Mesothelial cell of epicardium (in vitro differentiated cells): ENCODE measurements at places on chromosomes 16 and 17.

DNA sequence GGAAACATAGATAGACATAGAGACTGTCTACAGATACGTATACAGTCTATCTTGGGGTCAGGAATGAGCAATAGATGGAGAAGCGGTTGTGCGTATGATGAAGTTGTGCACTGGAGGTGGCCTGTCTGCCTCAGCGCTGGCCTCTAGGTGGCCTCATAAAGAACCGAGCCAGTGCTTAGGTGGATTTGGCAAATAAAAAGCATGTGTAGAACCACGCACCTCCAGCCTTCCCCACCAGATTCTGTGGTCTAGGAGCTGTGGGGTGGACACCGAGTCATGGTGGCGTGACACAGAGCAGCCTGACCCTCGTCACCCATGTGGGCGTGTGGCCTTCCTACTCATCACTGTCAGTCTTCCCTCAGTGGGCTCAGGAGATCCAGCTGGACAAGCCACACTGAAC is 34.0 kb downstream of the PGS1 start:
- DNase-seq = no peak

DNA sequence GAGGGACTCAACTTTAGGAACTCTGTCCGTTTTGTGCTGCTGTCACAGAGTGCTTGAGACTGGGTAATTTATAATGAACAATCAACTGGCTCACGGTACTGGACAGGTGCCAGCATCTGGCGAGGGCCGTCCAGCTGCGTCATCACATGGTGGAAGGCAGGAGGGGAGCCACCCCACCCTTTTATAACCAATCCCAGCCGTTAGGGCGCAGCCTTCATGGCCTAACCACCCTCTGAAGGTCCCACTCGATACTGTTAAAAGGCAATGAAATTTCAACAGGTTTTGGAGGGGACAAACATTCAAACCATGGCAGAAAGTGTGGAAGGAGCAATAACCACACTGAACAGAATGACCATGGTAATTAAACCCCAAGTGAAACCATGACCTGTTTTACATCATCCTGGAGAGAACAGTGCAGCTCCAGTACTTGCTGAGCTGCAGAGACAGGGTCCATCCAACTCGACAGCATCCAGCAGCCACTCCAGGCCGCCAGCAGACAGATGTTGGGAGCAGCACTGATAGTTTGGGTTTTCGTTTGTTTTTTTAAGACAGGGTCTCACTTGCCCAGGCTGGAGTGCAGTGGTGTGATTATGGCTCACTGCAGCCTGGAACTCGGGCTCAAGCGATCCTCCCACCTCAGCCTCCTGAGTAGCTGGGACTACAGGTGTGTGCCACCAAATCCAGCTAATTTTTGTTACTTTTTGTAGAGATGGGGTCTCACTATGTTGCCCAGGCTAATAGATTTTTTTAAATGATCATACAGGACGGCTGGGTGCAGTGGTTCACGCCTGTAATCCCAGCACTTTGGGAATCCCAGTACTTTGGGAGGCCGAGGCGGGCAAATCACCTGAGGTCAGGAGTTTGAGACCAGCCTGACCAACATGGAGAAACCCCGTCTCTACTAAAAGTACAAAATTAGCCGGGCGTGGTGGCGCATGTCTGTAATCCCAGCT is 11.0 kb downstream of the CHMP6 start:
- no peak for DNase-seq

DNA sequence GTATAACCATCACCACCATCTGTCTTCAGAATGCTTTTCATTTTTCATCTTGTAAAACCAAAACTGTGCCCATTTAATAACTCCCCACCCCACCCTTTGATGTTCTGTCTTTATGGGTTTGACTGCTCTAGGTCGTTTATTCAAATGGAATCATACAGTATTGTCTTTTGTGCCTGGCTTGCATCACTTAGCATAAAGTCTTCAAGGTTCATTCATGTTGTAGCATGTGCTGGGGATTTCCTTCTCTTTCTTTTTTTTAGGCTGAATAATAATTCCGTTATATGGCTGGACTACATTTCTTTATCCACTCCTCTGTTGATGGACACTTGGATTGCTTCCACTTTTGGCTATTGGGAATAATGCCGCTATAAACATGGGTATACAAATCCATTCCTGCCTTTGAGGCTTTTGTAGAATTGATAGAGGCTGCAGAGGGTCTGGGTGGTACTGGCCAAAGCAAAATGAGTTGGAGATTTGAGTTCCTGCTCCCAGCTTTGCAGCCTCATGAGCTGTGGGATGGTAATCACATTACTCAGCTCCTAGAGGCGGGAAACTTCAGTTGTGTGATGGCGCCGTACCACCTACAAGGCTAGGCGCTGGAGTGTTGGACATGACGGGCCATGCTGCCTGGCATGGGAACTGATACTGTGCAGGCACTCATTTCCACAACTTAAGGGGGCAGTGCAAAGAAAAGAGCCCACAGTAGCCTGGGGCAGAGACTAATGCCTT is 64.8 kb downstream of the CLEC16A start:
- DNase-seq = no peak

DNA sequence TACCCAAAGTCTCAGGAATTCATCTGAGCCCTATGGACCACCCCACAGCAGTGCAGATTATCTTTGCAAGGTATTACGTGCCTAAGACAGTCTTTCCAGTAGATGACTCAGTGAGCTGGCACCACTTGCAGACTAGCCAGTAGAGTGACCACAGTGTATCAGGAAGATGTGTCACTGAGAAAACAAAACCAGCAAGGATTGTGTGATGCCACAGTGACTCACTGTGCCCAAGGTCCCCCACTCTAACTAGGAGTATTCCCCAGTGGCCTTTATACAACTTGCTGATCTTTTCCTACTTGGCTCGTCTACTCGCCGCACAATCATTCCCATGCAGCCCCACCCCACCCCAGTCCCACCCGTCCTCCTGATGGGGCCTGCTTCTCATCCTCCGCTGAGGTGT is 26.8 kb upstream of the PRKCA start:
- no peak for DNase-seq

GRCh38 chr17:59001158-59001814 is 105.4 kb downstream of the TRIM37 start:
- DNase-seq = no peak

DNA sequence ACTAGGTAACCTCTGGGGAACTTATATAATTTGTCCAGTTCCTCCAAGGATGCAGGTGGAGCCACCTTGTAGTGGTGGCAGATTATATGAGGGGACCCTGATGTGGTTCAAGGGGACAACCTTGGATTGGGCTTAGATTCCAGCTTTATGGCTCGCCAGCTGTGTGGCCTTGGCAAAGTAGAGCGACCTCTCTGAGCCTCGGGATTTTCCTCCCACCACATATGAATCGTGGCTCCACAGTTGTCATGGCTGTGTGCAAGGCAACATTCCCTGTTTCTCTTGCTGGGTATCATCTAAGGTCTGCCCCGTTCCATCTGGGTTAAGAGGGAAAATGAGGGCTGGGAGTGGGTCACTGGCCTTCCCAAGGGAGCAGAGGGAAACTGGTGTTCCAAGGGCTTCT is 104.6 kb downstream of the RAB11FIP4 start:
- no peak for DNase-seq

GRCh38 chr16:48165961-48166578 is 10.3 kb upstream of the ABCC12 start:
- DNase-seq = no peak

DNA sequence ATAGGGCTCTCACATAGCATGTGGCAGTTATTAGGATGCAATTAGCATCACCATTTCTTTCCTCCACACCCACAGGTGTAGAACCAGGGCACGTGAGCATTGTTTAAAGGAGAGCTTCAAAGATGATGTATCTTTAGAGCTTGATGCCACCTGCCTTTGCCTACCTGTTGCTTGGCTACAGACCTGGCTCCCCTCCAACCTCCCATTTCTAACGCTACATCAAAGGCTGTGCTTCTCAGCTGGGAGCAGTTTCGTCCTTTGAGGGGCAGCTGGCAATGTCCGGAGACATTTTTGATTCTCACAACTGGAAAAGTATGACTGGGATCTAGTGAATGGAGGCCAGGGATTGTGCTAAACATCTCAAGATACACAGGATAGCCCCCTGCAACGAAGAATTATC is 78.5 kb upstream of the CLEC3A start:
- DNase-seq = no peak

- no peak for DNase-seq
Measured at GRCh38 chr16:79137426-79137939, 463.1 kb downstream of the MAF start.

DNA sequence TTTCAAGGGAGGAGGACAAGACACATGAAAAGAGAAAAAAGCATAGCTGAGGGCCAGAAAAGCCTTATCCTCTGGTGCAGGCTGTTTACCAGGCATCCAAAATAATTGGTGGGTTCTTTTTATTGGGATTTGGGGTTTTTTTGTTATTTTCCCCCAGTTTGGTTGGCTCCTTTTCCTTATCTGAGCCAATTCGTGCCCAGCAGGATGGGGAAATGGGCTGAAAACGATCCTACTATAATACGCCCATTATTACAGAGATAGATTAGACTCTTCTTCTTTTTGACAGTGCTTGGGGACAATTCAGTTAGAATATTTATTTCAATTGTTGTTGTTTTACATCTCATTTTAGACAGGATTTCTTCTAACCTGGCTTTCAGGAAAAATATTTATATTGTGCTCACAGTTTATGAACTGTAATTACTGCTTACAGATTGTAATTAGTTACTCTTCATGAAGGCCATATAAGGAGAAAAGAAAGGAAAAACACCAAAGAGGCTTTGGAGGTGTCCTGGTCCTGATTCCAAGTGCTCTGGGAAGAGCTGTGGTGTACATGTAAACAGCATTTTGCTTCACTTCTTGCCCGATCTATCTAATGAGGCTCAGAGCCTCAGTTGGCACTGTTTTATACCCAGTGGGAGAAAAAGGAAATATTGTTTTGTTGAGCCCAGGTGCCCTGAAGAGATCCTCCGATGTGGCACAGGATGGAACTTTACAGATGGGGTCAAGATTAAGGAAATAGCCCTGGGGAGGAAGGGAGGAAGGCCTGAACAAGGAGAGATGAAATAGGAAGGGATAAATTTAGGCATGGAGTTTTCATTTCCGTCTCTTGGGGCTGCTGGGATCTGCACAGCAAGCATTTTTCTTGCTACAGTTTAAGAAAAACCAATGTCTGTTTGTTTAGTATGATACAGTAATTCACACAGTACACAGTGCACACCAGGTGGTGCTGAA is 611 bp upstream of the ANKRD40 start:
- no peak for DNase-seq

DNA sequence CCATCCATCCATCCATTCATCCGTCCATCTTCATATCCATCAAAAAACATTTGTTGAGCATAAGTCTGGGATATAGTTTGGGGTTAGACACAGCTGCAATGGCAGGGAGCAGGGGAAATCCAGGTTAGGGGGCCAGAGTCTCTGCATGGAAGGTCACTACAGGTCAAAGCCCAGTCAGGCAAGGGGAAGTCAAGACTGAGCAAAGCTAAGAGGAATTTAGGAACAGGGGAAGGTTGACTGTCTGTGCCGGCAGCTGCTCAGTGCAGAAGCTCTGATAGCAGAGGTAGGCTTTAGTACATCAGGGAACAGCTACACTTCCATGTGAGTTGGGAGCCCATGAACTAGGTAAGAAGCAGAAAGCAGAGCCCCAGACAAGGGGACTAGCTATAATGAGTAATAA is 68.1 kb downstream of the IRF8 start:
- no peak for DNase-seq

- DNase-seq = no peak
Measured at GRCh38 chr17:28983286-28984230, 22.3 kb downstream of the SEZ6 start.

DNA sequence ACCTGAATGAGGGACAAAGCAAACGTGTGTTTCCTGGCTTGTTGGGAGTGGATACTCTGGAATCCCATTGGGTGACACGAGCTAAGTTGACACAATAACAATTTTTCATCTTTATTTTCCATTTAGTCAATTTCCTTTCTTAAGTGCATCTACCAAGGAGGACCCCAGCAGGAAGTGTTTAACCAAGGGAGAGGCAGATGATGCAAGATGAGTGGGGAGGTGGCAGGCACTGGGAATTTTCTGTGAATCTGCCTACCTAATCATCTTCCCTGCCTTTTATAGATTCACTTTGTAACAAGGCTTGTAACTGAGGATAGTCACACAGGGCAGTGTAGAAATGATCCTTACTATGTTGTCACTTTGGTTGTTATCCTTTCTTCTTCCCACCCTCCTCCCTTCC is 317.7 kb upstream of the HSBP1 start:
- DNase-seq = no peak

DNA sequence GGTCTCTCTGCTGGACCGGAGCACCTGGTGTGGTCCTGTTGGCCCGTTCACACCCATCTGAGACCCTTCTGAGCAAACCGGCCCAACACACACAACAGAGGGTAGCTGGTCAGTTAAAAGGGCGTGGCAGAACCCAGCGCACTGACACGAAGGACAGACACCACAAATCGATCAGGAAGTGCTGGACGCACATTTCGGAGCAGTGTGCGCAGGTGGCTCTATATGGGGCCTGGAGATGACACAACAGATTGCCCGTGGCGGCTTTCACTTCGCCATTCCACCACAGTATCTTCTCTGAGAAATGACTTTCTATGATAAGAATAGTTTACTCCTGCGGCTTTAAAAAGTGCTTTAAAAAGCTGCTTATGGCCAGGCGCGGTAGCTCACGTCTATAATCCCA is 12.5 kb downstream of the CCDC57 start:
- DNase-seq = no peak

DNA sequence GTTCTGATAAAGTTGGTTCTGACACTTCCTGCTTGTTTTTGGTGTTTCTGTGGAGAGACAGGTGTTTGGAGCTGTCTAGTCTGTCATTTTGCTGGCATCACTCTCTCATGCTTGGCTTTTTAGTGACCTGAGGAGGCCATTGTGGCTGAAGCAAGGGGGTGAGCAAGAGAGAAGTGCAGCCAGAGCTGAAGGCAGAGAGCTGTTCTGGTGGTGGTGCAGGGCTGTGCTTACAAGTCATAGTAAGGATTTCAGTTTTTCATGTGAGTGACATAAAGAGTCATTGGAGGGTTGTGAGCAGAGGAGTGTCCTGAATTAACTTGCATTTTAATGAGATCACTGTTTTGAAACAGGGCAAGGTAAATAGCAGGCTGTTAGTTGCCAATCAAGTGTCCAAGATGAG is 97.5 kb downstream of the CHD9 start:
- no peak for DNase-seq
